ENCODE measurements at places on chromosomes 3 and 15.

- no peak for DNase-seq
These were observed 241.1 kb downstream of the ZNF385D start for GRCh38 chr3:21509731-21510470.

- no peak for DNase-seq
These were observed 3.4 kb downstream of the CLK3 start for GRCh38 chr15:74618841-74619596.

DNA sequence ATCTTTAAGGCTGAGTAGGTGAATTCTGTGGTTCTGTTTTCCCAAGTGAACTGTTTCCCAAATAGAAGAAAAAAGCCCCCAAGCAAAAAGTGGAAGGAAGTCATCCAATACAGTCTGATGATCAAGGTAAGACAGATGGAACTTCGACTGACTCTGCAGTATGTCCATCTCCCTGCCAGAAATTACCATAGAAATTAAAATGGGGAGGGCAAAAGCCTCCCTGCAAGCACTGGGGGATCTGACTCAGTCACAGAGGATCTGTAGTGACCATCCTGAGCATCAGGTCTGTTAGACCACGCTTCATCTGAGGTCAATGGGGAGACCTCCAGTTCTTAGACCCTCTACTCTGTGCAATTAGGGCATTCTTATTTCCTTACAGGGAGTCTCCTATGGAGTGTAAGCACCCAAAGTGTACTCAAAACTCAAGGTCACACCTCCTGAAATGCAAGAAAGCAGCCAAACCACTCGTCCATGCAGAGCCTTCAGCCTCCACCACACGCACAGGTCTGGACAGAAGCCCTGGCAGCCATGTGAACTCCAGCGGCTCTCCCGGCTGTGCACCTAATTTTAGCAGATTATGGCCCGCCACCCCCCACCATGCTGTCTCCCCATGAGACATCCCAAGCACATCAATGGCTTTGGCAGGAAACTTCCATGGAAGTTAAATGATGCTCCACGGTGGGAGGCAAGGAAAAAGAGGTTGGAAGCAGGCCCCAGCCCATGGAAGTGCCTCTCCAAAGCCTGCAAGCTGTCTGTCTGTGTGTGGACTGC lies 348.7 kb downstream of the NTRK3 start:
- no peak for DNase-seq

- no peak for DNase-seq
These were observed 28.9 kb downstream of the FSTL1 start for GRCh38 chr3:120421926-120422325.

DNA sequence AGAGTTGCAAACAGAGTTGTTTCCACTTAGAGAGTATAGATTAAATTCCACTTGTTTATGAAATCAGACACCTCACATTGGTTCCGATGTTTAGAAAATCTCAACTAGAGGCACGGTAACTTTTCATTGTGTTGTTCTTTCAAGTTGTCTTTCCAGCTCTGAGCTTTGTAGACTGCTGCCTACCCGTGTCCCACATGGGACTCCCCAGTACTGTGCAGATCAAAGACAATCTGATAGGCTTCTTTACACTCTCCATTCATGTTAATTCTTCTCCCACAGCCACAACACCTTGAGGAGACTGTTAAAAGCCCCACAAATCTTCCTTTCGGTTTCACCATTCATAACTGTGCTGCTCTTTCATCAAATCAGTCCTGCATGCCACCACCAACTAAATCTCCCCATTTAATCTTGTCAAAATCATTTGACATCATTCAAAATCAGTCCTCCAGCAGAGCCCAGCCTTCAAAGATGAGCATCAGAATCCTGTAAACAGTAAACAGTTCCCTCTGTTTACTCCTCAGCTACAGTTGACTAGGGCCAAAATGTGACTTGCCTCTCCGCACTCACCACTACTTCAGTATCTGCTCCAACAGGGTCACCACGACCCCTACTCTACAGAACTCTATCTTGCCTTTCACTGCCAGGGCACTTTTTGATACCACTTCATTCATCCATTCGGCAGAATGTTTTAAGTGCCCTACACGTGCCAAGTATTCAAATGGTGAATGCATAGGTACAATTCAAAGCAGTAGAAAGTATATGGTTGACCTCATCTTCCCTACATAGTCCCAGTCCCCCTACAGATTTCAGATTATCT lies 8.3 kb downstream of the ANXA2 start:
- peak; percentile 65 for DNase-seq

DNA sequence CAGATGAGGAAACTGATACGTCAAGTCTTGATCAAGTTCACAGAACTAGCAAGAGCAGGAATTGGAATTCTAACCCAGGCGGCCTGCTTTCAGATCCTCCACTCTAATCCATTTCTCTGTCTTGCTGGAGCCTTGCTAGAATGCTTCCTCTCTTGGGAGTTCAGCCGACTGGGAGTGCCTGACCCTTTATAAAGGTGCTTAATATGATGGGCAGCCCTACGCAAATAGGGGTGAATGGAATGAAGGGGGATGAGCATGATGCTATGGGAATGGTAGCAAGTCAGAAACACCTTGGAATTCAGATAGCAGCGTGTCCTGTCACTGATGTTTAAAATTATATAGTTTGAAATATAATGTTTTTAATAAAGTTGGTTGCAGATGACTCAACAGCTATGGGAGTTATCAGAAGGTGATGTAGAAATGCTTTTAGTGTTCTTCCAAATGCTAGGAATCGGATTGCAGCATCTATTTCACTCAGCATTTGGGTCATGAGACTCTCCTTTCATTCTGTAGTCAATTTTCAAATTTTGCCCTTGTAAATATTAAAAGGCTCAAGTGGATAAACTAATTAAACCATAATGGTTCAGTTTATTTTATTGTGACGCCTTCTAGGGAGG lies 150.7 kb downstream of the FNDC3B start:
- DNase-seq, result no peak

- no peak for DNase-seq
These were observed 477.4 kb downstream of the AGBL1 start for GRCh38 chr15:86557018-86557550.

DNA sequence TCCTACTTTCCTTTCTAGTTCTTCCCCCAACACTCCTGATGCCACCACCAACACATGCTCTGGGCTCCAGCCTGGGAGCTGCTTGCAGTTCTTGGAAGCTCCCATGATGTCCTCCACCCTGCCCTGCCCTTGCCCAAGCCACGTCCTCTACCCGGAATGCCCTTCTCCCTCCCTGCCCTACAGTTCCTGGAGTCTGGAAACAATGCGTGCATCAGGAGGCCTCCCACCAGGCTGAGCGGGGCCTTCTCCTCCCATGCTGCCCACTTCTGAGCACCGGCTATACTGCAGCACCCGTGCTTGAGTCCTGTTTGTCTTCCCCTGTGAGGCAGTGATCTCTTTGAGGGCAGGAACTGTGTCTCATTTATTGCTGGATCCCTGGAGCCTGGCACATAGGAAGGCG lies 44.6 kb downstream of the DGKG start:
- DNase-seq, result no peak

DNA sequence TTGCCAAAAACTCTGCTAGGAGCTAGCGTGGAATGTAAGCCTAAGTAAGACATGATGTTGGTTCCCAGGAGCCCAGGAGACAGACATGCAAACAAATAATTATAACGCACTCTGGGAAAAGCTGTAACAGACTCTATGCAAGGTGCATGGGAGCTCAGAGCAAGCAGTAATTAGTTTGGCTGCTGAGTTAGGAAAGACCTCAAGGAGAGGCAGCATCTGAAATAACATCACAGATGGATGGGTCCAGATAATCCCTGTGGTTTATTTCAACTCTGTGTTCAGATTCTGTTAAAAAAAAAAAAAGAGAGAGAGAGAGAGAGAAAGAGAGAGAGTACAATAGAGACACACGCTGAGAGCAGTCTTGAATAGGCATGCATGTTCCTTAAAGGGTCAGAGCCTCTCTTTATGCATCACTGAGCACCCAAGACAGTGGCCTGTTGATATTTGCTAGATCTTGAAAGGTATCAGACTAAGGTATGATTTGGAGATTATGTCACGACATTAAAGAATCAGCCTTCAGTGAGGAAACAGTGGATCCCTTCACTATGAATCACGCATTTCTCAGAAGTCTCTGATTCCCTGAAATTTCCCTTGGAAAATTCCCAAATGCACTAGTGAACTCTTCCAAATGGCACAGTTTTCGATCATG lies 124.4 kb upstream of the LIPC start:
- no peak for DNase-seq

DNA sequence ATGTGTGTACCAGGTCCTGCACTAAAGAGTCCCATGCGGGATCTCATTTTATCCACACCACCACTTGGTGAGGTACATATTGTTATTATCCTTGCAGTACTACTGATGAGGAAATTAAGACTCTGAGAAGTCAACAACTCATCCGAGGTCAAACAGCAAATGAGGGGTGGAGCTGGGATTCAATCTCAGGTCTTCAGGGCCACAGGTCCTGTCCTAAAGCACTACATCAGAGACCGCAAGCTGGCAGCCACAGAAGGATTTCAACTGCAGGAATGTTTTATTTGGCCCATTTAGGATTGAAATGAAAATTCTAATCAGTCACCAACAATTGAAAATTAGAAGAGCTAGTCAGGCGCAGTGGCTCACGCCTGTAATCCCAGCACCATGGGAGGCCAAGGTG lies 131.4 kb downstream of the ADAMTS17 start:
- no peak for DNase-seq

DNA sequence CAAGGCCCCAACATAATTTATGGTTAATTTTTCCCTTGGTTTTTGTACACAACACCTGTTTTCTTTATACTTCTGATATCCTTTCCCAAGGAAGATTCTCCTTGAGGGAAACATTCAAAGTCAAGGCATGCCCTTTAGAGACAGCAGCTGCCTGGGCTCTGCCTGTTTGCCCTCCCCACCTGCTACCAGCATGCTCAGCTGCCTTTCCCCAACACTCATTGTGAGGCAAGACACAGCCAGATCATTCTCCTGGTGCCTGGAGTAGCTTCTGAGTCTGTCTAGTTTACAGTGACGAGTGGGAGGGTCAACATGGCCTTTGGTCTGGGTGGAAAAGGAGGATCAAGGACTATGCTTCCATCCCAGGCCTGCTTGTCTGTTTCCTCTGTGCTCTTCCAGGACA lies 132.5 kb downstream of the EPHB1 start:
- no peak for DNase-seq

DNA sequence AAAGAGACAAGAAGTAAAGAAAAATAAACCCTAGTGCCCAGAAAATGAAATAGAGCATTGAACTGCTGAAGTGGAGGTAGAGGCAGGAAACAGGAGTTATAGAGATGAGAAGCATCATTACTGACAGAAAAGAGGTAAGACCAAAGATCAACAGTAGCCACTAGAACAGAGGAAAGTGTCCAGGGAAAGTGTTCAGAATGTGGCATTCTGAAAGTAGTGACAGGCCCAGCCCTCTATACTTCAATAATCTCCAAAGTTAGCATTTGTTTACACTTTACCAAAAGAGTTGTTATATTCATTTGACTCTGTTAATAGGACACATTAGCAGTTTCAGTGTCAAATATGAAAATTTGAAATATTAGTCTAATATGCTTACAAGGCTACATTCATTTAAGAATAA lies 727.1 kb upstream of the NECTIN3 start:
- DNase-seq, result no peak

GRCh38 chr3:13353936-13354542 lies 66.1 kb downstream of the NUP210 start:
- no peak for DNase-seq

DNA sequence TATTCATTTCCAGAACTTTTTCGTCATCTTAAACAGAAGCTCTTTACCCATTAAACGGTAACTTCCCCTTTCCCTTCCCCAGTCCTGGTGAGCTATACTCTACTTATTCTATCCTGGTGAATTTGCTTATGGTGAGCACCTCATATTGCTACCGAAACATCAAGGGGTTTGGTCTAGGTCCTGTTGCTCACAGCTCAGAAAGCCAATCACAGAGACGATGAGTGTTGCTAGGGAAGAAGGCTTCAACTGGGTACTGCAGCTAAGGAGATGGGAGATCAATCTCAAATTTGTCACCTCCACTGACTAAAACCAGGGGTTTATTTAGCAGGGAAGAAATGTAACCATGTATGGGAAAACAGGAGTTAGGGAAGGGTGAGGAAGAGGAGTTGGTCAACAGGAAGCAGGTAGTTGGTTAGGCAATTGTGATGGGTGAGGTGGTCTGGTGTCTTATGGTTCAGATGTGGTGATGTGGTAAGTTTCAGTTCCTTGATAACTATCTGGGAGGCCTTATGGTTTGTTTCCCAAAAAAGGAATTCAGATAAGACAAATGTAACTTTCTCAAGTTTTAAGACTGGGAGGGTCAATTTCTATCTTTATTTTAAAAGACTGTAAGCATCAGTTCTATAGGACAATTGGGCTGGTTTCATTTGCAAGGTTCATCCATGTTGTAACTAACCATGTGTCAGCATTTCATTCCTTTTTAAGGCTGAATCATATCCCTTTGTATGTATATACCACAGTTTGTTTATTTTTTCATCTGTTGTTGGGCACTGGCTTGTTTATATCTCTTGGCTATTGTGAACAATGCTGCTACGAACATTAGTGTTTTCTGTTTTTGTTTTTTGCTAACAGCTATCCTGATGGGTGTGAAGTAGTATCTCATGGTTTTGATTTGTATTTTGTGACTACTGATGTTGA lies 24.3 kb downstream of the ARHGAP11B start:
- DNase-seq, result no peak

GRCh38 chr3:21216598-21216997 lies 534.4 kb downstream of the ZNF385D start:
- no peak for DNase-seq

- no peak for DNase-seq
These were observed 788 bp upstream of the DLG1 start for GRCh38 chr3:197298945-197299854.

GRCh38 chr3:9146367-9147071 lies 102.9 kb downstream of the SRGAP3 start:
- DNase-seq, result no peak

GRCh38 chr3:37949866-37950265 lies 40.7 kb upstream of the VILL start:
- no peak for DNase-seq

- no peak for DNase-seq
These were observed 37.0 kb downstream of the FBXL22 start for GRCh38 chr15:63634154-63634553.

GRCh38 chr3:11641316-11641682 lies 2.4 kb downstream of the VGLL4 start:
- DNase-seq, result no peak

- DNase-seq, result no peak
These were observed 269.2 kb upstream of the AZI2 start for GRCh38 chr3:28617821-28618220.

DNA sequence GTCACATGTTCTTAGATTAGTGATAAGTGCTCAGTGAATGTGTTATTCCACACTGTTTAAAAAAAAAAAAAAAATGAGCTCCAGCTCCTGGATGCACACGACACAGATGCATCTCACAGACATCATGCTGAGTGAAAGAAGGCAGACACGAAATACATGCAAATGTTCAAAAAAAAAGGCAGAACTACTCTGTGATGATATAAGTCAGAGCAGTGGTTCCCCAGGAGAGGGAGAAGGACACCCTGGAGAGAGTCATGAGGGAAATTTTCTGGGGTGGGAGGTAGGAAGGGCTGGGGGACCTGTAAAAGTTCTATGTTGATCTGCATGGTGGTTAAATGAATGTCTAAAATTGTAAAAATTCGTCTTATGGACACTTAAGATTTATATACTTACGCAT lies 4.3 kb downstream of the CSRNP1 start:
- no peak for DNase-seq
